Activated CD8-positive, alpha-beta memory T cell treated with anti-CD3 and anti-CD28 coated beads for 4 hours (primary cell): ENCODE measurements at places on chromosomes 6 and 20.

DNA sequence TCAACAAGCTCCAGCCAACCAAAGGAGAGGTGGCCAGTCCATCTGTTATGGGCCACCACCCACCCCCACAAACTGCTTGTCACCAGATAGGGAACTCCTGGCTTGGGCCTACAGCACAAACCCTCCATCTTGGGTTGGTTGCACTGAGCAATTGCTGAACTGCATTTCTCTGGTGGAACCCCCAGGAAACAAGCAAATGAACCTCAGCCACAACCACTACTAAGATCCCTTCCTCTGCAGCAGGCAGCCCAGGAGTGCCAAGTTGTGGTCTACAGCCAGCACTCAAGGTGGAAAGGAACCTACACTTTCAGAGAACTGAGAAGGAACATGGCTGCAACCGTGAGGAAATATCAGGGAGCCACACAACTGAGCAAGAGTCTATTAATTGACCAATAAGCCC is 171.6 kb downstream of the TMEM200A start:
- no peak for DNase-seq

GRCh38 chr6:5282191-5282623 is 20.9 kb downstream of the FARS2 start:
- no peak for DNase-seq

GRCh38 chr20:23206061-23206460 is 119.9 kb upstream of the CD93 start:
- no peak for DNase-seq

- no peak for DNase-seq
Observed at GRCh38 chr6:119334535-119335264, 14.9 kb downstream of the MAN1A1 start.

GRCh38 chr20:34708621-34709043 is 4.5 kb downstream of the TP53INP2 start:
- DNase-seq = peak; percentile 22

- DNase-seq = no peak
Observed at GRCh38 chr6:92169506-92169905, 1249.9 kb downstream of the EPHA7 start.

DNA sequence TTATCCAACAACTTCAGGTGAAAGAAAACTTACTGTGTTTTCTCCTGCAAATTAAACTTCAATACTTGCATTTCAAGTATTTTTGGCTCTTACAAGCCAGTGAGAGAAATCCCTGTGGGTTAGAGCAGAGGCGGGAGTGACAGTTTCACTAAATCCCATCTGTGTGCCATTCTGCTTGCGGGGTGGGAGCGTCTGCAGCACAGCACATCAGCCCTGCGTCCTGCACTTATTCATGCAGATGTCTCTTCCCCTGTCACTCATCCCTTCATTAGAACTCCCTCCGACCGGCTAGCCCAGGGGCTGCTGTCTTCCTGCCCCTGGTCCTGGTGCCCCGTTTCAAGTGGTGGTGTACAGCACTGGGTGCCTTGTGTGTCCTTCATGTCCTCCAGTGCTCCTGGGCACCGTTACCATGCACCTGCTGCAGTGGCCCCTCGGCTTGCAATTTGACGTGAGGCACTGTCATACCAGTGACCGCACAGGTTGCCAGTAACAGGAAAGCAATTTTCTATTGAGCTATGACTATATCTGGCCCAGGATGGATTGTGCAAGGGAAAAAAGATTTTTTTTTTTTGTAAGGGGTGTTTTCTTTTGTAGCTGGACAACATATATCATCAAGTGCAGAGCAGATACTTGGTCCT is 59.4 kb downstream of the INSM1 start:
- DNase-seq = no peak

DNA sequence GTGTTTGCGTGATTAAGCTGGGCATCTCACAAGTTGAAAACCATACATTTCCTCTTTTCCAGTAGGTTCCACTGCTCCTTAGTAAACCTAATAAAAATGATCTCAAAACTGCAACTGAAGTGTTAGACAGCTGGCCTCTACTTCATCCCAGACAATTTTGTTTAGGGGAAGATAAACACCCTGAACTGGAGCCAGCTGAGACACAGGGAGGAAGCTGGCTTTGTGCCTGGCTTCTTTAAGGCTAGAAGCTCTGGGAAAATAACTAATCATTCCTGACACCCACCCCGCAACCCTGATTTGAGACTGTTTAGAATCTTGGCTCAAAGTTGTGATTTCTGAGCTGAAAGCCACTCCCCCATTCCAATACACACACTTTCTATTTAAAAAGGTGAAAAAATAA is 11.6 kb downstream of the PTPRT start:
- DNase-seq = no peak

DNA sequence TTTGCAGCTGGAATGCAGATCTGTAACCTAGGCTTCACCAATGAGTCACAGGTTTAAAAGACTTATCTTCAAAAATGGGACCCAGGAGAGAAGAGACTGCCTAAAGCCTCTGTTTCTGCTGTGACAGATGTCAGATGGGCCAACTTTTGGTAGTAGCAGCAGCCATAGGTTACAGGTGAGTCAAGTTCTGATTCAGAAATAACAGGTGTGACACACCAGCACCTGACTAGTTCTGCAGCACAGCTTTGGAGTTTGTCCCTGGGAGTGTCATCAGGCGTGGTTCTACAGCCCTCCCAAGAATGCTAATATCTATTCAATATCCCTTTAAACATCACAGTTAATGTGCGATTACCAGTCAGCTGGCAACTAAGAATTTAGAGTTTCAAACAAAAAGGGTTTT is 121.9 kb upstream of the BTN3A2 start:
- DNase-seq = no peak

DNA sequence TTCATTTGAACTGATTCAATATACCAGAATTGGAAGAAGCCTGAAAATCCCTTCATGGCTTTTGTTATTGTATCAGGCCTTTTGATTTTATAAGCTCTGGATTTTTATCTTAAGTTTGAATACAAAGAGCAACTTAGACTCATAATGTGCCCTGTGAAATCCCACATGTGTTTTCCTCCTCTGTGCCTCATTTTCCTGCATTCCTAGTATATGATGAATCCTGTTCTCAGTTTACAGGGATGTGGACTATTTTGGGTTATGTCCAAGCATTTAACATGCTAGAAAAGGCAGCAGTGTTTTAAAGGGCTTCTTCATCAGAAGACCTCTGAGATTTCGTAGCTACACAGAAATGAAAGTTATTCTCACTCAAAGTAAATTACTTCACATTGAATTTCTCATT is 455.0 kb downstream of the RFPL4B start:
- no peak for DNase-seq

GRCh38 chr6:38033442-38033982 is 214.0 kb downstream of the ZFAND3 start:
- no peak for DNase-seq

GRCh38 chr6:34543421-34543820 is 12.7 kb downstream of the SPDEF start:
- no peak for DNase-seq

GRCh38 chr20:37728635-37728983 is 34.8 kb downstream of the CTNNBL1 start:
- DNase-seq = no peak

DNA sequence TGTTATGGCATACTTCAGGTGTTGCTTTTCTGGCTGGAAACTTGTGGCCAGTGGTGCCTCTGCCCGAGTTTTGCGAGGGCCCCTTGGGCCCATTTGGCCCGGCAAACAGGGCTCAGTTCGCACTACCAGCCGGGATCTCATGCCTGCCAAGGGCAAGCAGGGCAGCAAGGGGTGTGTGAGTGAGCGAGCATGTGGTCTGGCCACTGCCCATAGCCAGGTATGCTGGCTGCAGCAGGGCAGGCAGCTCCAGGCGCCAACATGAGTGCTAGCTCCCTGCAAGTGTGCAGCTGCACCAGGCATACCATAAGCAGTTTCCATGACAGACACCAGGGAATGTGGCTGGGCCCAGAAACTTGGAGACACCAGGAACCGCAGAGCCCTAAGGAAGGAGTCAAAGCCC is 389.5 kb downstream of the NKAIN2 start:
- no peak for DNase-seq

DNA sequence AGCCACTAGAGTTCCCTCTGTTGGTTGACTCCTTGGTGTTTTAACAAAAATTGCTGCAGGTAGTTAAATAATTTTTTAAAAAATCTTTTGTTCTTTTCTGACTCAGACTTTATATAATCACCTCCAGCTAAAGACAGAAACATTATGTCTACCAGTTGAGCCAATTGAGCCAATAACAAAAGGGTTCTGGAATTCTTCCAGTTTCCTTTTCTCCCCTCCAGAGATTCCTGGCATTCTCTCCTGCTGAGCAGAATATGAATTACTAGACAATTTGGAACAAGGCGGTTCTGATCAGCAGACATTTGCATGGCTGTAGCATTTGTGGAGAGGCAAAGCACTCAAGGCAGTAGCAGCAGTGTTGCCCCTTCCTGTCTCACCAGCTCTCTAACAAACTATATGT is 144.0 kb upstream of the SLC35B3 start:
- no peak for DNase-seq

GRCh38 chr6:3660473-3660872 is 91.0 kb downstream of the PXDC1 start:
- DNase-seq = no peak

- no peak for DNase-seq
Observed at GRCh38 chr6:80618953-80619352, 512.5 kb downstream of the BCKDHB start.
